NCI-H446 (cell line): ENCODE measurements at places on chromosomes 12 and 14.

- no peak for DNase-seq
Measured at GRCh38 chr12:5195691-5196090, 152.0 kb downstream of the KCNA5 start.

GRCh38 chr12:62006076-62006732 lies 254.0 kb upstream of the USP15 start:
- peak; percentile 10 for DNase-seq

GRCh38 chr12:54723379-54724256 lies 75.5 kb upstream of the DCD start:
- no peak for DNase-seq

DNA sequence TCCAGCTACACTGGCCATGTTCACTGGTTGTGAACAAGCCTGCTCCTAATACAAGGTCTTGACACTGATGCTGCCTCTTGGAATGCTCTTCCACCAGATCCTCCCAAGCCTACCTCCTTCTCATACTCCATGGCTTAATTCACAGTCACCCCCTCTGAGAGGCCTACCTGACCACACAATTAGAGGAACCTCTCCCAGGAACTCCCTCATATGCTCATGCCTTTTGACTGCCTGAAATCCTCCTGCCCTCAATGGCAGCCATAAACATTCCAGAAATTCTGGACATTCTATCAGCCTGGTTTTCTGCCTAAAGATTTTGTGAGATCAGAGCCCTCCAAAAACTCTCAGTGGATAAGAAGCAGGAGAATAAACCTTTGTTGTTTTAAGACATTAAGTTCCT lies 340.2 kb downstream of the C12orf75 start:
- no peak for DNase-seq

DNA sequence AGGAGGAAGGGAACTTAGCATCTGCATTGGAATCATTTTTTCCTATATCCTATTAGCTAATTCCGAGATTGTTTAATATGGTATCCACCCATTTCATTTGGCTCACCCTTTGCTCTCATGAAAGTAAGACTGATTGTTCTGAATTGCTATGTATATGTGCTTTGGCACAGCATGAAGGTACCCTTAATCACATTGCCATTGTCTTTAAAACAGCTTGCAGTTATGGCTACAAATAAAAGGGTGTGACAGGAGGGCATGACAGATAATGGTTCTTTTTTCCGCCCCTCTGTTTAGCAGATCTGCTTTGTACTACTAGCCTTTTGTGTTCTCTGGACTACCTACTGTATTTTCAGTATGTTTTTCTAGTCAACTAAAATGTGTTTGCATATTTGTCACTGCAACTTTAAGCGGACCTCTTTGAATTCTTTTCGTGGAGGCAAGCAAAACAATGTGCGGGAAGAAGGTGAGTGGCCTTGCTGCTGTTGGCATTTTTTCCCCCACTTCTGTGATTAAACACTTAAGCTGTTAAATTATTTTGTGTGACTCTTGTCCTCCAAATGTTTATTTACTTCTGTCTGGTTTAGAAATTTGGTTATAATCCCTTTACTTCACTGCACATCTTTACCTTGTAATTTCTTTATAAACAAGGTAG lies 35.8 kb downstream of the FBXO34 start:
- no peak for DNase-seq

GRCh38 chr14:31122921-31123320 lies 84.7 kb downstream of the HECTD1 start:
- no peak for DNase-seq

DNA sequence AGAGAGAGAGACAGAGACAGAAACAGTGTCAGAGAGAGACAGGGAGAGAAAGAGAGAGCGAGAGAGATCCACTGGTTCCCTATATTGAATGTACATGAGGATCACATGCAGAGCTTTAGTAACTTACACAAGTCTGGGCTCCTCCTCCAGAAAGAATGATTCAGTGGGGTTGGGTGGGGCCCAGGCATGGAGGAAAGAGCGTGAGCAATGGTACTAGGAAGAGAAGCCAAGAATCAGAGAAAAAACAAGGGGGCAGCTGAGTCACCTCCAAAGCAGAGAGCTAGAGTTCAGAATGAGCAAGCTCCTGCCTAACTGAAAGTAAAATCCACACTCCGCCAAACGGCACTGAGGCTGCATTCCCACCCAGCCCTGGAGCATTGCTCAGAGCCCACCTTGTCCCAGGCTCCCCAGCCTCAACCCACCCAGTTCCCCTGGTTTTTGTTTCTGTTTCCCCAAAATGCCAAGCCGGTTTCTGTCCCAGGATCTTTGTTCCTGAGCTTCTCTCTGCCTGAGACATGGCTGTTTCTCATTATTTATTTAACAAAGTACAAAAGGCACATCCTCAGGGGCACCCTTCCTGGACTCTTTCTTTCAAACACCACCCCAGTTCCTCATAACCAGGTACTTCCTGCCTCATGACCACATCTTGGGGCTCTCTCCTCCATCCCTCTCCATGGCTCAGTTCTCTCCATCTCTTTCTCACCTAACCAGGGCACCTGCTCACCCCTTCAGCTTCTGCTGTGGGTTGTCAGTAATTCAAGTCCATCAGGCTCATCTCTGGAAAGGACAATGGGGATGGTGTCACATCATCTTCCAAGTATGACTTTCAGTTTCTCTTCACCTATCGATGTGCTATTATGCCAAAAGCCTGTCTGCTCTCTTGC lies 670.3 kb upstream of the TBX3 start:
- DNase-seq = no peak

DNA sequence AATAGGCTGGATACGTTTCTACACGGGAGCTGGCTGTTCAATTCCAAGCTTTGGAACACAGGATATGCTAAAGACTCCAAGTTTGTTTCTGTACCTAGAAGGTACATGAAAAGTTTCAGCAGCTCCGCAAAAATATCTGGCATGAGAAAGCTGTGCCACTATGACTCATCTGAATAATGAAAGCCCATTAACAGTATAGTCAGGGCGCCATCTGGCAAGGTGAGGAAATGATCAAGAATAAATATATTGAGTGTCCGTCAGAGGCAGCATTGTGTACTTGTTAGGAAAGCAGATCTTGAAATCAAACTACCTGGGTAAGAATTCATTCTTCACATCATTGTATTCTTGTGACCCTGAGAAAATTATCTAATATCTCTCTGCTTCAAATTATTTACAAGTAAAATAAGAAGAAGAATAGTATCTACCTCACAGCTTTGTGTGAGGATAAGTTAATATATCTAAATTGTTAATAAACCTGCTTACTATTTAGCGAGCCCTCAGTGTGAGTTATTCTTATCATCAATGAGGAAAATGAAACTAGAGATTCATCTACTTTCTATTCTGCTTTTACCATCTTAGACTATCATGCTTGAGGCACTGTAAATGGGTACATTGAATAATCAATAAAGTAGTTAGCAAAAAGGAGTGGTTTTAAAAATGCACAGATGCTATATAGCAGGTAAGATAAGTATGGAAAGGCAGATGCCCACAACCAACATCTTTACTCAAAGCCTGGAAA lies 53.5 kb downstream of the FSCB start:
- DNase-seq = no peak

DNA sequence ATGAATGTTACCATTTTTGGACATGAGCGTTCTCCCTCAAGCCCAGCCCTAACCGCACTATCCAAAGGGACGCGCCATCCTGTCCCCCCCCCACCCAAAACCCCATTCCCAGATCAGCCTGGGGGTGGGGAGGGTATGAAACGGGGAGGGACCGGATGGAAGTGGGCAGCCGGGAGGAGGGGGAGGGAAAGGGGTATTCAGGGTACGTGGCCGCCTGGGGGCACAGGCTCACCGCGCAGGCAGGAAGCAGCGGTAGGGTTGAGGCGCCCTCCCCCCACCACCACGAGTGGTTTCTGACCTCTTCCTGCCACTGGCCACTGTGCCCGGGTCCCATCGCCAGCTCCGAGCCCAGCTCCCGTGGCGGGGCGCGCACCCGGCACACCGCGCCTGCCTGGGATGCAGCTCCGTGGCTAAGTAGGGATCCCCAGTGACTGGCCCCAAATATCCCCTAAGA lies 1.4 kb downstream of the ACTN1 start:
- DNase-seq = no peak

GRCh38 chr12:102865821-102866615 lies 51.0 kb downstream of the PAH start:
- DNase-seq = no peak

DNA sequence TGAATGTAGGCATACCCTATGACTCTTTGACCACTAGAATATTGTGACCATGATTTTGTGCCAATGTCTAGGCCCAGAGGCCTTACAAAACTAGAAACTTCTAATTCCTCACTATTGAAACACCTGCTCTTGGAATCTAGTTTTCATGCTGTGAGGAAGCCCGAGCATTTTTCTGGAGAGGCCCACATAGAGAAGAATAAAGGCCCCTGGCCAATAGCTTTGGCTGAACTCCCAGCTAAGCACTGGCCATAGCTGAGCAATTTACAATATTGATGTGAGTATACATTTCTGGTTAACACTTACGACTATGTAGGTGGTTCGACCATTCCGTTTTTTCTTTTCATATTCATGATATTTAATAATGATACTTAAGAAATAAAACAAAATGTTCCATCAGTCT lies 190.3 kb downstream of the KCNH5 start:
- DNase-seq = no peak

DNA sequence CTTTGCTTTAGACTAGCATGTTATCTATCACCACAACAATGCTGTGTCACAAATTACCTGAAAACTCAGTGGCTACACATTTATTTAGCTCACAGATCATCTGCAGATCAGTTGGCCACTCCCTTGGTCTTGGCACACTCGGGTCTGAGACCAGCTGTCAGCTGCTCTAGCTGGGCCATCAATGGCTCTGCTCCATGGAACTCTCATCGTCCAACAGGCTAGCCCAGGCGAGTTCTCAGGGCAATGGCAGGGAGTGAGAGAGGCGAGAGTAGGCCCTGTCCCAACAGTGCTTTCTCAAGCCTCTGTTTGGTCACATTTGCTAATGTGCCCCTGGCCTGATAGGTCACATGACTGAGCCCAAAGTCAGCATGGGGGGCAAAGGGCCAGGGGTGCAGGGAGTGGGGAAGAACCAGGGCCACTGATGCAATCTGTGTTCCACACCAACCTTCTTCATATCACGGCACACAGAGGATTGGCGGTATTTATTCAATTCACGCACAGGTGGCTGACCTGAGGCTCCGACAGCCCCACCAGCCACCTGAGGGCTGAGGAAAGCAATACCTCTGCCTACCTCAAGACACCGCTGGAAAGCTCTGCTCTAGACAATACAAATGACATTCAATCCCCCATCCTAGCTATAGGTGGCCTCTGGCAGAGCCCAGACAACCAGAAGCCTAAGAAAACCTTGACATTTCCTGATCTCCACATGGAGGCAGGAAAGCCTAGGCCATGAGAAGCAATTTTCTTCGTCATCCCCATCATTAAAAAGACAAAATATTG lies 82.5 kb downstream of the NT5DC3 start:
- DNase-seq = peak; percentile 83

GRCh38 chr12:116455540-116456329 lies 103.4 kb upstream of the MAP1LC3B2 start:
- DNase-seq = no peak

GRCh38 chr14:72565149-72565559 lies 328.7 kb downstream of the DPF3 start:
- DNase-seq = no peak

GRCh38 chr12:3713483-3713882 lies 39.4 kb downstream of the CRACR2A start:
- DNase-seq = no peak

GRCh38 chr14:79649856-79650255 lies 561.4 kb downstream of the DIO2 start:
- no peak for DNase-seq

DNA sequence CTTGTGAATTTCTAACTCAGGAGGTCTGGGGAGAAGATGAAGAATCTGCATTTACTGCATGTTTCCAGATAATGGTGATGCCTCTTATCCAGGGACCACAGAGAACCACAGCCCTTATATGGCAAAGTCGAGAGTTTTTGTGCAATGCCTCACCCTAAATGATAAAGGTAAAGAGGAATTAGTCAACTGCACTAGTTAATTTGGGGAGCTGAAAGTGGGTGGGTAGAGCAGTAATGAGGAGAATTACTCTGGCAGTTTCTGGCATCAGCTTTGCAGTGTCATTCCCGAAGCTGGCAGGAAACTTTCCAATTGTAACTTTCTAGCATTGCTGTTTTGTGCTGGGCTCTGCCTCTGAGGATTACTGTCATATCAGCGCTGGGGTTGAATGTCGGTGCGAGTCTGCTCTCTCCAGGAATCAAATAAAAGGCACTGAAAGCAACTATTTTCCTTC lies 10.3 kb downstream of the EGLN3 start:
- DNase-seq = peak; percentile 32

DNA sequence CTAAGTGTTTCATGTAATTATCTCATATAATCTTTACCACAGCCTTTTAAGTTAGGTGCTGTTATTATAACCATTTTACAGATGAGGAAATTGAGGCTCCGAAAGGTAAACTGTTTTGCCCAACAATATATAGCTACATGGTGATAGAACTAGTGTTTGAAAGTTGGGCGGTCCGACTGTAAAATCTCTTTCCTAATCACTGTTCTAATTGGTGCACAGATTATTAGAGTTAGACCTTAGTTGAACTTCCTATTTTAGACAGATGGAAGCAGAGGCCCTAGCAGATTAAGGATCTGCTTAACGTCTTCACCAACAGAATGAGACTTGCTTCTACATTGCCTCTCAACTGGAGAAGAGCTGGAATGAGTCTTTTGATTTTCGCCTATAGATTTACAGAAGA lies 30.0 kb upstream of the DUSP6 start:
- DNase-seq = no peak

GRCh38 chr12:64674367-64674922 lies 64.2 kb downstream of the RASSF3 start:
- no peak for DNase-seq

DNA sequence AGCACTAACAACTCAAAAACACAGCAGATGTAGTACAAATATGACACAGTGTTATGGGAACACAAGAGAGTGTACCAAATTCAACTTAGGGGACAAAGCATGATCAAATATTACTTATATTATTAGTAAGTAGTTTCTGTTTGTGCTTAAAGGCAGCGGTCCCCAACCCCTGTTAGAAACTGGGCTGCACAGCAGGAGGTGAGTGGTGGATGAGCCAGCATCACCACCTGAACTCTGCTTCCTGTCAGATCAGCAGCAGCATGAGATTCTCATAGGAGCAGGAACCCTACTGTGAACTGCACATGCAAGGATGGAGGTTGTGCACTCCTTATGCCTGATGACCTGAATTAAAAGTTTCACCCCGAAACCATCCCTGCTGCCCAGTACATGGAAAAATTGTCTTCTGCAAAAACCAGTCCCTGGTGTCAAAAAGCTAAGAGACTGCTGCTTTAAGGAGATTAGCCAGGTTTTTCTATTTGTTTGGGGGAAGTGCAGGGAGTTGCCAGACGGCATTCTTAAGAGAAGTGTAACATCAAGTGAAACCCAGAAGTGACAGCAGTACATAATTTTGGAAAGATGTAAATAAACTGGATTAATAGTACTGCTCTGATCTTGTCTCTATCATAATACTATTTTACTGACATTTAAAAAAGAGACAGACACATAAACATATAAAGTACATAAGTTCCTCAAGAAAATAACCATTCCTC lies 26.7 kb downstream of the GTF2A1 start:
- DNase-seq = no peak

GRCh38 chr12:43550831-43551271 lies 1.2 kb downstream of the ADAMTS20 start:
- DNase-seq = no peak
